Stimulated activated CD8-positive, alpha-beta memory T cell treated with anti-CD3 and anti-CD28 coated beads, Interleukin-2, amount 100 ng/mL, for 48 hours (primary cell): ENCODE measurements at places on chromosomes 16 and 17.
A peak's percentile ranks its signal among the peaks of the same experiment; 100 is the strongest.

- DNase-seq, result peak; percentile 79
Observed at GRCh38 chr17:76515274-76515949, 14.2 kb upstream of the RHBDF2 start.

GRCh38 chr16:78962457-78962929 is 638.0 kb downstream of the MAF start:
- no peak for DNase-seq

DNA sequence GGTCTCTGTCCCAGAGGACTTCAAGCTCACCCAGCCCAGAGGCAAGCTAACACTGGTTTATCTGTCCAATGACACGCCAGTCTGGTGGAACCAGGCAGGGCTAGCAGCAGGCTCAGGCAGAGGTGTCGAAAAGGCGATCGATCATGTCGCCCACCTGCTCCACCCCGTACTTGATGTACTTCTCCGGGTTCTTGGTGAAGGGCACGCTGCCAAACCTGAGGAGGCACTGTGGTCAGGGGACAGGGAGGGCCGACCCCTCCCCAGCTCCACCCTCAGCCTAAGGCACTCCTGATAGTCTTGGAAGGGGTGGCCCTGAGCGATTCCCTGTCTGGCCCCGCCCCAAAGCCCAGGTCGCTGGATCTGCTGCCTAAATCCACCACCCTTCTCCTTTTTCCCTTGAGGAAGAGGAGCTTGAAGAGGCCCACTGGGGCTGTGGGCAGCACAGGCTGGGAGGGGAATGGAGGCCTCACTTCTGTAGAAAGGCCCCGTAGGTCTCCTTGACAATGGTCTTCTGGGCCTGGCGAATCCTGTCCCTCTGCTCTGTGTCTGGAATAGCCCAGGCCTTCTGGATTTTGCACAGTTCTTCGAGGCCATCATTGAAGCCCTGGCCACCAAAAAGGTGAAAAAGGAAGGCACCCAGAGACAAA is 4.7 kb downstream of the ZACN start:
- DNase-seq, result no peak

DNA sequence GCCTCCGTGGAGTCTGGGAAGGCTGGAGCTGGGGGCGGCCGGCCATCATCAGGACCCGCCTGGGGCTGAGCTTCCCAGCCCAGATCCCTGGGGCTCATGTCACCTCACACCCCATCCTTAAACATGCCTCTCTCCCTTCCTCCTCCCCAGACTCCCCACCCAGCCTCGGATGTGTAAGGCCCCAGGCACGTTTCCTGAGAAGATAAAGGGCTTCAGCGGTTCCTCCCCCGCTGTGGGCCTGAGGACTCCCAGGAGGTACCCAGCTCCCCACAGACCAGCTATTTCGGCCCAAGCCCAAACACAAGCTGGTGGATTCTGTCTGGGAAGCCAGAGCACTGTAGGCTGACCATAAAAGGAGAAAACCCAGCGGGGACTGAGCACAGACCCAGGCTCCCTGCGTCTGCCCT is 49.2 kb downstream of the MYH11 start:
- no peak for DNase-seq

DNA sequence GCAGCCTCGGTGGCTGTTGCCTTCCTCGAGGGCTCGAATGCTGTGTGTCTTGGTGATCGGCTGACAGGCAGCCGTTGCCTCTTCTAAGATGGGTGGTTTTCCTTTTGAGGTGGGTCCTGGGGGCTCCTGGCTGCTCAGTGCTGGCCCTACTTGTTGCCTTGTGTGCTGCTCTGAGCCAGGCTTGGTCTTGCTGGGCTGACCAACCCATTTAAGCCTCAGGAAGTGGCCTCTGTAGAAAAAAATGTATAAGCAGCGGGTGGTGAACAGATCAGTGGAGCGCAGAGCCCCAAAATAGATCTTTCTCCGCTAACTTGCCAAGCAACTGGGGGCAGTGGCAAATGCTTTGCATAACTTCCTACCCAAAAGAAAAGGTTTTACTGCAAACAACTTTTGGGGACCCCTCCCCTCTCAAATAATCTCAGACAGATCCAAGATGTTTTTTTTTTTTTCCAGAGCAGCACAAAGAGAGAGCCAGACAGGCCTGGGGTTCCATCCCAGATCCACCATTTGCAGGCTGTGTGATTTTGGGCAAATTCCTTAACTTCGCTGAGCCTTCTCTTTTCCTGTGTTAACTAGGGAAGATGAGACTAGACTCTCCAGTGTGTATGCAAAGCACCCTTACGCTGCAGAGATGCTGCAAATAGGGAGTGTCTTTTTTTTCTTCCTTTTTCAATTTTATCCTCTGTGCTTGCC is 42.5 kb downstream of the PLCG2 start:
- no peak for DNase-seq

DNA sequence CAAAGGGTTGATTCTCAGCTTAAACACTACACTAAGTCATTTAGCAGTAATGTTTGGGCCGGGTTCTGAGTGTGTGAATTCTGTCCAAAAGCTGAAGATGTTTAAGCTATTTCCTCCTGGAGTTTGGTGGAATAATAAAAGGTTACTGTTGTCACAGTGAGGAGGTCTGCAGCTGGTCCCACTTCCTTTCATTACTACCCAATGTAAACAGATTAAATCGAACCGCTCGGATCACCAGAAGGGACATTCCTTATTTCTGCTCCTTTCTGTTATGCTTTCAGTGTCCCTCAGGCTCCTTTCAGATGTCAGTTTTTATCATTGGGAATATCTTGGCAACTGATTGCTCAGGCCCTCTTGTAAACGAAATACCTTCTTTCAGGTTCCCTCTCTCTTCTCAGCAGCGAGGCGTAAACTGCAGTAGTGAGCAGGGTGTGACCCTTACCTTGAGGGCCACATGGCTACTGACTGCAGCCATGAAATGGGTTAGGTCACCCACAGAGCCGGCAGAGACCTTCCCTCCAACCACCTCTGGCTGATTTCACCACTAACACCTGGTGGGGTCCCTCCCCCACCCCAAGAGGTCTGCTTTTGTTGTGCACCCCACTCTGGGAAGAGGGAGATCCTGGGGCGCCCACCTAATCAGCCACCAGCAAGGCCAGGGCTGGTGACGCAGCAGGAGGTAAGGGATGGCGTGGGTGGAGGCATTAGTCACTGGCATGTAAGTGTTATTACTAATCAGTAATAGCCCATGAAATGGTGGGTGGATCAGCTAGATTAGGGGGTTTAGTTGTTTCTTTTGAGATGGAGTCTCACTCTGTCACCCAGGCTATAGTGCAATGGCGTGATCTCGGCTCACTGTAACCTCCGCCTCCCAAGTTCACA is 117.6 kb downstream of the VPS53 start:
- peak; percentile 23 for DNase-seq

- no peak for DNase-seq
Observed at GRCh38 chr16:49574826-49575225, 201.2 kb downstream of the C16orf78 start.

DNA sequence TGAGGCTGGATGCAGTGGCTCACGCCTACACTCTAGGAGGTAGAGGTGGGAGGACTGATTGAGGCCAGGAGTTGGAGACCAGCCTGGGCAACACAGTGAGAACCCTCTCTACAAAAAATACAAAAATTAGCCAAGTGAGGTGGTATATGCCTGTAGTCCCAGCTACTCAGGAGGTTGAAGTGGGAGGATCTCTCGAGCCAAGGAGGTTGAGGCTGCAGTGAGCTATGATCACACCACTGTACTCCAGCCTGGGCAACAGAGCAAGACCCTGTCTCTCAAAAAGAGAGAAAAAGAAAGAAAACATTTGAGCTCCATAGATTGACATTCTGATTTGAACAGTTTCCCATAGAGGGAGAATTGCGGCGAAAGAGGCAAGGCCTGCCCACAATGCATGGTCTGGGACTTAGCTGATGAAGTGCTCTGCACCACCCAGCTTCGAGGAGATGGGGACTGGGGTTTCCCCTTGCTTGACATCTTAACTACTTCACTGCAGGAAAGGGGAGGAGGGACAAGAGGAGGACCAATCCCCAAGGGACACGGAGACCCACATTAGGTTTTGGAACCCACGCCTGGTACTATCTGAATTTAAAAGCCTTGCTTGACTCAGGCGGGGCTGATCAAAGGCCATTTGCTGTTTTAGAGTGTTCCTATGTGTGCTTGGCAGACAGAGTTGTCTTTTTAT is 21.7 kb downstream of the MSI2 start:
- DNase-seq, result no peak

- no peak for DNase-seq
Observed at GRCh38 chr16:27498031-27498825, 51.5 kb downstream of the GTF3C1 start.

GRCh38 chr16:11973070-11973469 is 3.5 kb upstream of the SNX29 start:
- DNase-seq, result no peak

- no peak for DNase-seq
Observed at GRCh38 chr17:67982034-67982640, 14.1 kb downstream of the C17orf58 start.

- DNase-seq, result no peak
Observed at GRCh38 chr17:51427323-51427811, 167.0 kb downstream of the UTP18 start.

DNA sequence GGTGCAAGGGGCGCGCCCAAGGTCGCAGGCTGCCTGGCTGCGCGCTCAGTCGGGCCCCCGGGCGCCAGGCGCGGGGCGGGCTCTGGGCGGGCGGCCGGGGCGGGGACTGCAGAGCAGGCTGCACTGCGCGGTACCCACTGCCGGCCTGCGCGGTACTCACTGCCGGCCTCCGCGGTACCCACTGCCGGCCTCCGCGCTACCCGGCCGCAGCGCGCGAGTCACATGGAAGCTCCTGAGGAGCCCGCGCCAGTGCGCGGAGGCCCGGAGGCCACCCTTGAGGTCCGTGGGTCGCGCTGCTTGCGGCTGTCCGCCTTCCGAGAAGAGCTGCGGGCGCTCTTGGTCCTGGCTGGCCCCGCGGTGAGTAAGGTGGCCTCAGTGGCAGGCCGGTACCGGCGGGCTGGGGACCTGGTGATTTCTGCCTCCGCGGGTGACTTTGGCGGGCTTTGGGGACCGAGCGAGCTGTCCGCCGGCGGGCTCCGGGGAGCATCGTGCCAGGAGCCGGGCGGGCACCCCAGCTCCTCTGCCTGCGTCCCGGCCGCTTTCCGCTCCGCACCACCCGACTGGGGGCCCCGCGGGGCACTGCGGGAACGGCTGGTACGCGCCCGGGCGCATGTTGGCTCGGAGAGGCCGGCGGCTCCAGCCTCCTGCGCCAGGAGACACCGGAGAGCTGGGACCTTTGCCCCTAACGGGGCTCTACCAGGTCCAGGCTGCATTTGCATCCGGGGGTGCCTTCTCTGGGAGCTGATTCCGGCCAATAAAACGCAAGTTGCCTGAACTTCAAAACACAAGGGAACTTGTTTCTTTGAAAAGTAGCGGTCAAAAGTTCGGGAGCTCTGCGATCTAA is at the start of gene SLC47A1:
SLC47A1 (plus strand) TSS at position 137 of the 844 bp plus-strand sequence; CDS start at position 223, 86 bp downstream.
- no peak for DNase-seq

DNA sequence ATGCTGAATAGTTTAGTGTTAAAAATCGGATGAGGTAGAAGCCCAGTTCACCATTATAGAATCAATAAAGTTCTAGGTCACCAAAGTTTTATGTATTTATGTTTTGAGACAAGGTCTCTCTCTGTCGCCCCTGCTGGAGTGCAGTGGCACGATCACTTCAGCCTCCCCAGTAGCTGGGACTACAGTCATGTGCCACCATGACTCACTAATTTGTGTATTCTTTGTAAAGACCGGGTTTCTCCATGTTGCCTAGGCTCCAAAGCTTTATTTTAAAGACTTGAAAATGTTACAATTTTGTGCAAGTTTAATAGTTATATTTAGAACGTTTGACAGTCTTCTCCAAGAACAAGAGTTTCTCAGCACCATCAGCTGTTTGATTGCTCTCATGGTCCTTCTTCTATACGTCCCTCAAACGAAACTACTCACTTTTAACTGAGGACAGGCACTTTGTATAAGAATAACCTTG is 32.1 kb downstream of the NDE1 start:
- DNase-seq, result peak; percentile 32

DNA sequence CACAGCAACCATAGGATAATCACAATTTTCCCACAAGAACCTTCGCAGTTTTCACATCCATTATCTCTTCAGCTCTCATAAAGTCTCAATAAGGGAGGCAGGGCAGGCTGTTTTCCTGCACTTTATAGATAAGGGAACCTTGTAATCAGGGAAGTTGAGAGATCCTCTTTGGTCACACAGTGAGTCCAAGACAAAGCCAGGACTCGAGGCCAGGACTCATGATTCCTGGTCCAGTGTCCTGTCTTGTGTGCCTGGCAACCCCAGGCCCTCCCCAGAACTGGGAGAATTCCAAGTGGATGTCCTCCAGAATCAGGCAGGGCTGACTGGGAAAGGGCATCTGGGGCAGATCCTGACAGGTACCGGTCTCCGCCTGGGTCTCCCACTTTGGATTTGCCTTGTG is 23.1 kb upstream of the PHF12 start:
- DNase-seq, result no peak
